ENCODE measurements at places on chromosomes 13 and 19.
A peak's percentile ranks its signal among the peaks of the same experiment; 100 is the strongest.

- no peak for DNase-seq
These were observed 1.0 kb downstream of the MBNL2 start for GRCh38 chr13:97223037-97223710.

GRCh38 chr13:101730420-101731000, 278.0 kb downstream of the ITGBL1 start:
- no peak for DNase-seq

GRCh38 chr19:12840091-12841079, 2.1 kb downstream of the MAST1 start:
- peak; percentile 69 for DNase-seq

GRCh38 chr19:44539236-44539826, 9.9 kb upstream of the CEACAM20 start:
- DNase-seq, result no peak

DNA sequence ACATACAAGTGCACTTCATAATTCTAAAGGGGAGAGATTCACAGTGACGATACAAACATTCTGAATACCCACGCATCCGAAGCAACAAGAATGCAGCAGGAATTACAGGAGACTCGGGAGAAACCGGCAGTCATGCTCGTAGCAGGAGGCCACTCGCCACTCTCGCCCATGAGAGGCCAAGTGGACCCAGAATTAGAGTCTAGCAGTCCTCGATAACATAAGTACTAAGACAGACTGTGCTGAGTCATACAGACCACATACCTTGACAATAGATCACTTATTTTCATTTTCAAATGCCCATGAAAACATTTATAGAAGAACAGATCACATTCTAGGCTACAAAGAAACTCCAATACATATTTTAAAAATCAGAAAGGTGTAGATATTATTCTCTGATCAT, 299.1 kb upstream of the TSHZ3 start:
- DNase-seq, result no peak

GRCh38 chr13:111153279-111153976, 38.3 kb downstream of the ARHGEF7 start:
- peak; percentile 95 for DNase-seq

DNA sequence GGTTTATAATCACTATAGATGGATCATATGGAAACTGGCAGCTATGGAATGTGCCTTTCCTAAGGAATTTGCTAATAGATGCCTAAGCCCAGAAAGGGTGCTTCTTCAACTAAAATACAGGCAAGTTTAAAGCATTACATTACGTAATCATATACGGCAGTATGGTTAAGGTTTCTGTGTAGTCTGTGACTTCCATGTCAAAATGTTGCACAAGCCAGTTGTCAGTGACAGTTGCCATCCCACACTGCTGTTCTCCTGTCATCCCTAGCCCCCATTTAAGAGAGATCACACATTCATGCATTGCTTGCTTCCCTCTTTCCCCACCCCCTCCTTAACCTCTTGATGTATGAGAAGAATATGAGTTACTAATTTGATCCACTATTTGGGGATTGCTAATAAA, 47.3 kb downstream of the BRCA2 start:
- DNase-seq, result no peak

DNA sequence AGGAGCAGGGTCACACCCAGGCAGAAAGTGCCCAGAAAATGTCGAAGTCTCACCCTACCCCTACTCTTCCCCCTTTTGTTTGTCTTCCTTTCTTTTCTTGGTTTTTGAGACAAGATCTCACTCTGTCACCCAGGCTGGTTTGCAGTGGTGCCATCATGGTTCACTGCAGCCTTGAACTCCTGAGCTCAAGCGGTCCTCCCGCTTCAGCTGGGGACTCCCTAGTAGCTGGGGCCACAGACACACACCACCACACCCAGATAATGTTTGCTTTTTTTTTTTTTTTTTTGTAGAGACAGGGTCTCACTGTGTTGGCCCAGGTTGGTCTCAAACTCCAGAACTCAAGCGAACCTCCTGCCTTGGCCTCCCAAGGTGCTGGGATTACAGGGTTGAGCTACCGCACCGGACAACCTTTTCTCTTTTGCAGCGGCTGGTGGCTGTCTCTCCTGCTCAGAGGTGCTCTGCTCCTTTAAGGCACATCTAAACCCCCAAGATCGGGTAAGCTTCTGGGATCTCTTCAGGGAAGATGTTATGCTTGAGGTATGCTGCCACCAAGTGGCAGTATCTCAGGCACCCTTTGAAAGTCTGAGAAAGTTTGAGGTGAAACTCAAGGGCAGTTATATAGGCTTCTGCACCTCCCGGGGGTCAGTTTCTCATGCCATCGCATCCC, 22.4 kb upstream of the EBI3 start:
- DNase-seq, result no peak

Data from ureter (tissue), 1 donor.